ENCODE measurements at places on chromosomes 11 and 22.

DNA sequence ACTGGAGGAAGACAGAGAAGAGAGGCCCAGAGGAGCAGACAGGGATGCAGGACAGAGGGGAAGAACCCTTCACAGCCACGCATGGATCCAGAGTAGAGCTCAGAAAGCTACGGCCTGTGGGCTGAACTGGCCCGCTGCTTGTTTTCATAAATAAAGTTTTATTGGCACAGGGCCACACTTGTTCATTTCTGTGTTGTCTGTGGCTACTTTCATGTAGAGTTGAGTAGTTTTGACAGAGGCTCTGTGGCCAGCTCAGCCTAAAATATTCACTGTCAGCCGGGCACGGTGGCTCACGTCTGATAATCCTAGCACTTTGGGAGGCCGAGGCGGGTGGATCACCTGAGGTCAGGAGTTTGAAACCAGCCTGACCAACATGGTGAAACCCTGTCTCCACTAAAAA lies 26.2 kb upstream of the GAL start:
- H3K4me3 ChIP-seq, result no peak overlapping the region
- DNase-seq, result no peak
- H3K27ac ChIP-seq, result no peak overlapping the region

DNA sequence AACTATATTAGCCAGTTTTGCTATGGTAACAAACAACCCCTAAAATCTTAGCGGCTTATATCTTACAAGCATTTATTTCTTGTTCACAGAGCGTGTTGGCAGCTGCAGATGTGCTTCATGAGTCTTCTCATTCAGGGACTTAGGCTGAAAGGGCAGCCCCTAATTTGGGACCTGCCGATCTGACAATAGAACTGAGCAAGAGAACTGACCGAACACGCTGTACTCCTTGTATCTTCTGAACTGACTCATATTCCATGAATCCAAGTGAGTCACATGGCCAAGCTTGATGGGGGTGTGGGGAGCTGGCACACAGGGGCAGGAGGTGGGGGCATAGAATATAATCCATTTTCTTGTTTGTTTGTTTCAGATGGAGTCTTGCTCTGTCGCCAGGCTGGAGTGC lies 481.7 kb upstream of the CADM1 start:
- H3K4me3 ChIP-seq, result no peak overlapping the region
- no peaks in the 10 kb centered on the region for H3K27me3 ChIP-seq
- no peak for DNase-seq
- H3K36me3 ChIP-seq, result no peaks in the 10 kb centered on the region

GRCh38 chr11:77113382-77114088 lies 10.9 kb downstream of the OMP start:
- DNase-seq, result no peak
- H3K36me3 ChIP-seq, result no peaks in the 10 kb centered on the region
- H3K4me3 ChIP-seq, result no peak overlapping the region
- H3K27me3 ChIP-seq, result no peaks in the 10 kb centered on the region
- H3K4me1 ChIP-seq, result peaks cover 2% of the 10 kb centered on the region
- H3K27ac ChIP-seq, result no peak overlapping the region

GRCh38 chr11:8256271-8257002 lies 7.2 kb downstream of the LMO1 start:
- no peak overlapping the region for H3K27ac ChIP-seq
- no peaks in the 10 kb centered on the region for H3K4me1 ChIP-seq
- peaks cover 22% of the 10 kb centered on the region for H3K27me3 ChIP-seq

Measured in activated CD8-positive, alpha-beta memory T cell treated with anti-CD3 and anti-CD28 coated beads, Interleukin-2, amount 10 ng/mL, durations not matched to agents 7 days and 5 days (primary cell).